Activated effector memory CD4-positive, alpha-beta T cell treated with anti-CD3 and anti-CD28 coated beads, Interleukin-2, amount 50 U/mL, for 16 hours (primary cell): ENCODE measurements at places on chromosomes 5 and 9.

- no peak for DNase-seq
Measured at GRCh38 chr5:132254321-132254977, 3.0 kb upstream of the PDLIM4 start.

GRCh38 chr9:72935595-72935994 lies 17.3 kb downstream of the ALDH1A1 start:
- no peak for DNase-seq

DNA sequence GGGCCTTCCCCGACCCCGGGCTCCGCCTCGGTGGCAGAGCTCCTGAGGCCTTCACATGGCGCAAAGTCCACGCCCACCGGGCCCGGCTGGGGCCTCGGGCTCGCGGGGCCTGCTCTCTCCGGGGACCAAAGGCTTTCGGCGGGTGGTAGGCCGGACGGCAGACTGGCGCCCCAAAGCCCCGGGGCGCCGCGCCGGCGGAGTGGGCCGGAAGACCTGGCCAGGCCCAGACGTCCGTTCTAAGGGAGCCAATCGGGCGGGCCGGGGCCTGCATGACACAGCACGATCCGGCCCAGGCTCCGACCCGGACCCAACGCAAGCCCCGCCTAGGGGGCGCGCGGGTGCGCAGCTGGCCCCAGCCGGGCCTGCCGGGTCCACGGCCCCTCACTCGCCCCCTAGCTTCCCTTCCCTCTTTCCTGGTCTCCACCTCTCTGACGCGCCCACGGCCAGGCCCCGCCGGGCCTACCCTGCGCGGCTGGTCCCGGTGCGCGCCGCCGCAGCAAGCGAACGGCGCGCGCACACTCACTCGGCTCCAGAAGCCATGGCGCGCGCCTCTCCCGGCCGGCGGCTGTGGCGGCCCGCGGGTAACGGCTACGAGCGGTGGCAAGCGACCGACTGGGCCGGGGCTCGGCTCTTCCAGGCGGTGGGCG lies 488 bp downstream of the VCP start:
- peak; percentile 92 for DNase-seq

- DNase-seq: no peak
Measured at GRCh38 chr9:109574061-109574882, 76.2 kb upstream of the PTPN3 start.

DNA sequence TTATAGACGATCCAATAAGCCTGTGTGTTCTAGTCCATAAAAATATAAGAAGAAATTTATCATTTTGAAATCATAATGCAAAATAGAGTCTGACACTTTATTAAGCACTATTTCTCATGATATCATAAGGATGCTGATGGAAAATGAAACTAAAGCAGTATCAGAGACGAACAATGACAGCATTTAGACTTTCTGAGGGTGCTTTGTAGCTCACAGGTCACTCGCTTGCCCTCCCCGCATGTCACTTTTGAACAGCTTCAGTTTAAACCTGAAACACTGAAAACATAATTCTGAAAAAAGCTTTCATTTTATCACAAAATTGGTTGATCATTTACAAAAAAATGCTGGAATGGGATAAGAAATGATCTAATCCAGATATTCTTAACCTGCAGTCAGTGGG lies 247.1 kb downstream of the EBF1 start:
- no peak for DNase-seq

- DNase-seq: no peak
Measured at GRCh38 chr9:80090317-80090716, 518.6 kb downstream of the TLE4 start.
